ENCODE measurements at places on chromosomes 2 and 18.

DNA sequence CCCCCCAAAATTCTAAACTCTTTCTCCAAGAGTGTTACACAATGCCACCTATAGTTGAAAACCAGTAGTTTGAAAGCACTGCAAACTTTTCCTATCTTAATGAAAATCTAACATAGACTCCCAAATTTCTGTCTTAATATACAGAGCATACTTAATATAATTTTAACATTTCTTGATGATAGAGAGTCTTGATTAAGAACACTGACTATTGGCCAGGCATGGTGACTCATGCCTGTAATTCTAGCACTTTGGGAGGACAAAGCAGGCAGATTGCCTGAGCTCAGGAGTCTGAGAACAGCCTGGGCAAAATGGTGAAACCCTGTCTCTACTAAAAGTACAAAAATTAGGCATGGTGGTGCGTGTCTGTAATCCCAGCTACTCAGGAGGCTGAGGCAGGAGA lies 34.2 kb downstream of the ASXL2 start:
- no peak for DNase-seq

DNA sequence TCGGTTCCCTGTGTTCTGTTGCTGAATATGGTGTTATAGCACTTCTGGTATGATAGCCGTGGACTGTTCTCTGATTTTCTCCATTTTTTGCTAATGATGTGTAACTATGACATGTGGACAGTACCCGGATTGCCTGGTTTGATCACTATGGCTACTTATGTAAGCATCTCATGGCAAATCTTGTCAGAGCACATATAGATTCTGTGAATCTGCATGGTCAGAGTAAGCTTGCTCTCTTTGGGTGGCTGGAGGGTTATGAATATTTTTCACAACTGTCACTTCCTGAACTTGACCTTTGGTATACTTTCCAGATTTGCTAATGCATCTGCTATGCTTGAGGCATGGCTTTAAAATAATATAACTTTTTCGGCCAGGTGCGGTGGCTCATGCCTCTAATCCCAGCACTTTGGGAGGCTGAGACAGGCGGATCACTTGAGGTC lies 36.8 kb upstream of the ATP8B1 start:
- DNase-seq = no peak

- no peak for DNase-seq
These were observed 169.3 kb upstream of the FBXO11 start for GRCh38 chr2:48075631-48076030.

DNA sequence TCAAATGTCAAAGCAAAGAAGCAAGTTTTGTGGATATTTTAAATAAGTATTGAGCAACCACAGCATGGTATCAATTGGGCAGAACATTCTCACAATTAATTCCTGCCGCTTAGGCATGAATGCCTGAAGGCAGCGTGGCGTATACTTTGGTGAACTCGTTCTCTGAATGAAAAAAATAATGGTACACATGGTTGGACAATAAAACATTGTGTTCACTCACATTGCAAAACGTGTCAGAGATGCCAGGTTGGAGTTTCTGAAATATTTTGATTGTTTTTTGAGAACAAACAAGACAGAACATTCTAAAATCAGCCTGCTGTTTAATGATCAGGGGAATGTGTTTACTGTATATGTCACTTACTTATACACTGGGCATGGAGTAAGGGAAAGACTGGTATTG lies 254.2 kb downstream of the CDH2 start:
- no peak for DNase-seq

- no peak for DNase-seq
These were observed 401.4 kb downstream of the NBAS start for GRCh38 chr2:15159751-15160177.

DNA sequence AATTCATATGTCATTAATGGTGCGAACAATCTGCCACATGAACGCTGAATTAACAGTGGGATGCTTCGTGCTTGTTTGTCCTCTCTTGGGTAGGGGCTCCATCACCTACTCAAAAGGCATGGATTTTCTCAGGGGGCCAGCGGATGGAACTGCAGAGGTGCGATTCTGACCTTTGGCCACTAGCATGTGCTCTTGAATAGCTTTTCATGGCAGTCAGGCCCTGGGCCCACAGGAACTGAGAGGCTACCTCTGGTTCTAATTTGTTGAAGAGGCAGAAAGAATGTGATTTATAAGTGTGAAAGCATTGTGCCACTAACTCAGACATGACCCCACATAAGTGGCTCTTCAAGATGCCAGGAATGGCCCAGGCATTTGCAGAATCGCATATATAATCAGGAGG lies 283.2 kb downstream of the INSIG2 start:
- DNase-seq = peak; percentile 4

DNA sequence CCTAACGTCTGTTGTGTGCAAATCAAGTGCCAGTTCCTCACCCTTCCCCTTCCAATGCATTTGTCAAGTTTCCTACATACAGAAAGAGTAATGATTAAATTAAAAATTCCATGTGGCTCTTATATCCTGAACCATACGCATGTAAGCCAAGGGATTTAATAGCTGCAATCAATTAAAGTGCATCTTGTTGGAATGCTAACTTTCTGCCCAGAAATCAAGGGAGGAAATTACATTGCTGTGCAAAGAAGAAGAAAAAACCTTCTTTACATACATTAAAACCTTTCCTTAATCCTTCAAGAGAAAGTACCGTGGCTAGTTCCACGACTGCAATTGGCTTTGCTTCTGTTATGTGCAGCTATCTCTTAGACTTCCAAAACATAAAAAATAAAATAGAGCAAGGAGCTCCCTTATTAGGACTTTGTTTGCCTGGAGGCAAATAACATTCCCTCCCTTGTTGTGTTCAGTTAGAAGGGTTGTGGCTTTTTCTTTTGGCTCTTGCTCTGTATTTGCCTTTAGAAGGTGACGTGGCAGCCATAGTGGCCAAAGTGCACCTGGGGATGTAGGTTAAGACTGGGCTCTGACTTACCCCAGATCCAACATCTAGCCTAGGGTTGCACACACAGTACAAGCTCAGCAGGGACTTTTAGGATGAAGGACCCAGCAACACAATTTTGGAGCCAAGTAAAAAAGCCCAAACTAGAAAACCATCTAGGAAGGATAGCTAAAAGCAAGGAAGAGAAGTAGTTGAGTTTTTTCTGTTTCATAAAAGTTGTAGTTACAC lies 158.3 kb downstream of the ANTXR1 start:
- DNase-seq = no peak

DNA sequence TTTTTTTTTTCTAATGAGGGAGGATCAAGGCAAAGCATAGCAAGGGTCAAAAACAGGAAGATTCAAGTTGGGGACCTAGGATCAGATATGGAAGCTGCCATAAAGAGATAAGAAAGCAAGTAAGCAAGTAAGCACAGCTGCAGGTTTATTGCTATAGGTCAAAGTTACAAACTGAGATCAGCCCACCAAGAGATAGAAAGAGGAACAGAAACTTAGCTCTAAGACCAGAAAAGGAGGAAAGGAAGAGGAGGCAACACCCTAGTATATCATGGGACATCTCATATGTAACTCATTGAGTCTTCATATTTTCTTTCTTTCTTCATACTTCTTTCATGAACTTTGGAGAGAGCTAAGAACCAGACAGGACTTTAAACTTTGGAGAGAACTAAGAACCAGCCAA lies 295.9 kb upstream of the CRIM1 start:
- DNase-seq = no peak

GRCh38 chr18:62196079-62196478 lies 9.0 kb downstream of the RELCH start:
- no peak for DNase-seq

DNA sequence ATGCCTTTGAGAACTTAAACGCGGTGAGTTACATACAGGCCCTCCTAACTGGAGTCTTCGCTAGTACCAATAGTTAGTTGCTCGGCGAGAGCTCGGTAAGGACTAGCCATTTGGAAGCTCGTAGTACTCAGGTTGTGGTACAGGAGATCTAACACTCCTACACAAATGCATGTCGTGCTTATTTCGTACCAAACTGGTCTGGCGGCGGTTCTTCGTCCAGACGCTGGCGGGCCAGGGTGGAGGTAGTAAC lies 346 bp upstream of the VRK2 start:
- DNase-seq = peak; percentile 1

DNA sequence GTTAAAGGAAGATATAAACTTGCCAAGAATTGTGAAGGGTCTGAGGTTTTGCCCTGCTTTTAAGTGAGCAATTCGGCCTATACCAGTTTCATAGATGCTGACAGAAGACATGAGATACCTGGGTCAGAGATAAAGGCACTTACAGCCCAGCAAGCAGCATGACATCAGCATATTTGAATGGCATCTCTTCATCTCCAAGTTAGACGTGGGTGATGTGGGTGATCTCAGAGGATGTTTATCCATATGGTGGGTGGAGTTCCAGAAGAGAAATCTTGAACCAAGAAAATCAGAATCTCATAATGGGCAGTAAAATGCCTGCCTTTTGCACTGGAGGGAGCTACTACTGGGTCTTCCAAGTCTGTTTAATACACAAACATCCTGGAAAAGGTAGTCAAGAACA lies 44.7 kb downstream of the GYPC start:
- no peak for DNase-seq

- no peak for DNase-seq
These were observed 28.6 kb upstream of the PPP4R1 start for GRCh38 chr18:9642799-9643462.

DNA sequence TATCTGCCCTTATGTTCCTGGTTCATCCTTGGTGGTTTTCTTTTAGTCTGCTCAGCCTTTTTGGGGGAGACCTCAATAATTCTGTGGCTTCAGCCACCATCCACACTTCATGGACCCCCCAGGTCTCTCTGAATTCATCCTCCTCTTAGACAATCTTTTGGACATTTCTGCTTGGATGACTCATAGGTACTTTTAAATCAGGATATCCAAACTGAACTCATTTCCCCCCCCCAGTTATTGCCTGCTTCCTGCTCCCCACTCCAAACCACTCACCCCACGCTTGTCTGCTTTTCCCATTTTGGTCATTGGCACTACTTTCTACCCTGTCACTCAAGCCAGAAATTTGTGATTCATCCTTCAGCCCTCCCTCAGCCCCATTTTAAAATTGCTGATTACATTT lies 78.5 kb downstream of the TANC1 start:
- no peak for DNase-seq

DNA sequence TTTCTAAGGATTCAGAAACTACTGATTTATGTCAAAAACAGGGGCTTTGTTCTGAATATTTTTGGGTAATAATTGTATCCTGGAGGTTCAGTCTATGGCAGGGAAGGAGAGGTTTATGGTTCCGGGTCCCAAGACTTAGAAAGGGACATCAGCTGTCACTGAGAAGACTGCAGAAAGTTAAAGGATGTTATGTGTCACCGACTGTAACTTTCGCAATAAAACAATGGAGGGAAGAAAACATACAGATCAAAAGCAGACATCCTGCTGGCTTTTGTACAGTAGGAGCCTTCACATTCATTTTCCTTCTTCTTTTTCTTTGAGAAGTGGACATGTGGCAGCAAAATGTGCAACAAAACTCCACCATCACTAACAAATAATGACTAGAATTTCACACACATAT lies 900.7 kb upstream of the SOX11 start:
- no peak for DNase-seq

GRCh38 chr18:48219810-48220499 lies 189.2 kb downstream of the ZBTB7C start:
- DNase-seq = no peak

GRCh38 chr2:128736689-128737545 lies 418.2 kb upstream of the HS6ST1 start:
- peak; percentile 83 for DNase-seq

- DNase-seq = no peak
These were observed 172.9 kb downstream of the LRP1B start for GRCh38 chr2:141957827-141958450.

DNA sequence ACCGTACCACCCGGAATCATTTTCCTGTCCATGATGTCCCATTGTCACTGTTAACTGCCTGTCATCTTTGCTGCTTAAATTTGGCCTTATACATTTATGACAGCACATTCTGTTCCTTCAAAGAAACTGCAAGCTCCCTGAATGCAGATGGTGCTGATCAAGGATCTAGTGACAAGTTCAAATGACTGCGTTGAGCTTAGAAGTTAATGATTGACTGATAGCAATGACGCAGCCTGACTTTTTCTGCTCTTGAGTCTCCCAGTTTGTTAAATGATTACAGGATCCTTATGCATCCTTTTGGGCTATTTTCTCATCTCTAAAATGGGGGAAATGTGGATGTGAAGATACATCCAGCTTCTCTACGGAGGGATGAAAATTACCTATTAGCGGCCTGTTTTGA lies 159.0 kb downstream of the DCC start:
- DNase-seq = no peak

DNA sequence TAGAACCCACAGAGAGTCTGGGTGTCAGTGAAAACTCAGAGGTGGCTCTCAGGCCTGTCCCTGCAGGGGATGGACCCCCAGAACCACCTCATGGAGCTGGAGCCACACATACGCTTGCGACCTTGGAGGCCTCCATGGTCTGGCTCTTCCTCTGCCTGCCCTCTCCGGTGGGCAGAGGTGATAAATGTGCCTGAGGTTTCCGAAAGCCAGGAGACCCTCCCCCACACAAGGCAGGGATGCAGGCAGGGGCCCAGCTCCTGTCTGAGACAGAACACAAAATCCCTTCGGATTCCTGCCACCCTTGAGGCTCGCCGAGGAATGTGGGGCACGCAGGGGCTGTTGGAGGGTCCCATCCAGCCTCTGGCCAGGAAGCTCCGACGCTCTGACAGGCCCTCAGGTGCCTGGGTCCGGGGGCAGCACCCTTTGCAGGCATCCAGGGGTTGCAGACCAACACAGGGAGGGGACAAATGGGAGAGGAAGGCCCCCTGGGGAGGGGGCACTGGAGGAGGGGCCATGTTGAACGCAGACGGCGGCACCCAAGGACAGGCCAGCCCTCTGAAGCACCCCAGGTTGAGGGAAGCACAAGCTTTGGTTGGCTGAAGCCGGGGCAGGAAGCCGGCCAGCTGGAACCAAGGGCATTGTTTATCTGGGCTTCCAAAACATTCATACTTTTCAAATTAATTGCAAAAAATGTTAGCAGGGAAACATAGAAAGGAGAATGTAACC lies 4.1 kb upstream of the SNED1 start:
- no peak for DNase-seq

- DNase-seq = no peak
These were observed 227.6 kb downstream of the DYSF start for GRCh38 chr2:71680925-71681324.

DNA sequence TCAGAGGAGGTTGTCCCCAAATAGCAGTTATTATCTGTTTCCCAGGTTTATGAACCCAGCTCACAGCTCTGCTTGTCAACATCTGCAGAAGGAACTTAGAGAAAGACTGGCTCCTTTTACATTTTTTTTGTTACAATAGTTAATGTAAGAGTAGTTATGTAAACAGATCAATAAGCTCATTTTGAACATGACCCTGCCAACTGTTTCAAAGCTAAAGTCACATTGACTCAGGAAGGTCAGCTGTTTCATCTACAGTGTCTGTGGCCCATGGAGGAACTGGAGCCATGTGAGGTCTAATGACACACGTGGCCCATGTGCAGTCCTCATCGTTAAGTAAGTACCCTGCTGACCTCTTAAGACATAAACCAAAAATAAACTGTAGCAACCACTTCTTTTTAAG lies 97.1 kb downstream of the SH3RF3 start:
- no peak for DNase-seq
